Fibroblast of the aortic adventitia (primary cell): ENCODE measurements at places on chromosomes 16 and 17. TPM values are rescaled to one million over a fixed set of nuclear protein-coding genes. Genes with fewer than 3 reads are reported as not detected.

- DNase-seq: no peak
These were observed 25.3 kb upstream of the ZNF469 start for GRCh38 chr16:88357317-88358022.

GRCh38 chr17:49760932-49761558 is 2.9 kb downstream of the FAM117A start:
- no peak for DNase-seq

SLFN14 gene
- not detected in 2 replicates for total RNA-seq

CIBAR2 gene
- not detected in 2 replicates for total RNA-seq
